ENCODE measurements at places on chromosomes 1 and 21.

- DNase-seq, result no peak
These were observed 133.9 kb upstream of the SGIP1 start for GRCh38 chr1:66399888-66400529.

- no peak for DNase-seq
These were observed 306.2 kb downstream of the TTLL7 start for GRCh38 chr1:83692524-83693381.

DNA sequence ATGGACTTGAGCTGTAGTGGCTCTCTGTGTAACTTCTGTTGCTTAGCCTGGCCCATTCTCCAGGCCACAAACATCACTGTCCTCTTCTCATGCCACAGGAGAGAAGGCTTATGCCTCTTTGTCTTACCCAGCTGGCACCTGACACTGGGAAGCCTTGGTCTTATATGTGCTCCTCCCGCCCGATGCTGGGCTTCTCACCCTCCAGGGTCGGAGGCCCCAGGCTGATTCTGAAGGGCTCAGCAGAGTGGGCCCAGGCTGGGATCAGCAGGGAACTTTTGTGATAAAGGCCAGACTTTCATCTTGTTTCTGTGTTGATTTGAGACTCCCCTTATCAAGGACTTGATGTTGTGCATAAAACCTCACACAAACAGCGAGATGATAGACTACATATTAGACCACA lies 29.8 kb downstream of the TRPM2 start:
- DNase-seq, result no peak

DNA sequence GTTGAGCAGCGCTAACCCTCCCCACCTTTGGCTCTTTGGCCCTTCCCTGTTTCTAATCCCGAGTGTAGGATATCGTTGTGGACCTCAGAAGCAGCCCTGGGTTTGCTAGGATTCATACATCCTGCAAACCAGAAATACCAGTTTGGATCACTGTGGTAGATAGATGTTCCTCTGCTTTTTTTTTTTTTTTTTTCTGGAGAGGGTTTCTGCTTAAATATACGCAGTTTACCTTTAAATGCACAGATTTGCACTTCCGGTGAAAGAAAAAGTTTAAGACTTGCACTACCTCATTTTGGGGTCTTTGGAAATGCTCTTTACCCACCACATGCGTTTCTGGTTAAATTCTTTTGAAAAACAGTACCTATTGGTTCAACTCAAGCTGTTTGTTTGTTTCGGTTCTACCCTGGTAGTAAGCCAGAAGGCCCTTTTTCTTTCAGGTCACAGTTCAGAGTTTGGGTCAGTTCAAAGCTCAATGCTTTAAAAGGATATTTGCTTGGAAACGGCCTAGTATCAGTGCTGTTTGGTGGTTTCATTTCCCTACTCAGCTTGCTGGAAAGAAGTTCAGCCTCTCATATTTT lies 908 bp downstream of the DDI2 start:
- DNase-seq, result no peak

DNA sequence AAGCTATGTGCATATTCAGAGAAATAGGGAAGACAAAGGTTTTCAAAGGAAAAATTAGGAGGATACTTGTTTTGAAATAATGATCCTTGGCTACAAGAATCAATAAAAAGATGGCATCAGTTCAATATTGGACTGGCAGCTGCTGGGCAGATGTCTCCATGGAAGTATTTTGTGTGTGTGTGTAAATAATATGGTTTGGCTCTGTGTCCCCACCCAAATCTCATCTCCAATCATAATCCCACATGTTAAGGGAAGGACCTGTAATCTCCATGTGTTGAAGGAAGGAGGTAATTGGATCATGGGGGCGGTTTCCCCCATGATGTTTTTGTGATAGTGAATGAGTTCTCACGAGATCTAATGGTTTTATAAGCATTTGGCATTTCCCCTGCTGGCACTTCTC lies 40.4 kb upstream of the LRRC7 start:
- no peak for DNase-seq

DNA sequence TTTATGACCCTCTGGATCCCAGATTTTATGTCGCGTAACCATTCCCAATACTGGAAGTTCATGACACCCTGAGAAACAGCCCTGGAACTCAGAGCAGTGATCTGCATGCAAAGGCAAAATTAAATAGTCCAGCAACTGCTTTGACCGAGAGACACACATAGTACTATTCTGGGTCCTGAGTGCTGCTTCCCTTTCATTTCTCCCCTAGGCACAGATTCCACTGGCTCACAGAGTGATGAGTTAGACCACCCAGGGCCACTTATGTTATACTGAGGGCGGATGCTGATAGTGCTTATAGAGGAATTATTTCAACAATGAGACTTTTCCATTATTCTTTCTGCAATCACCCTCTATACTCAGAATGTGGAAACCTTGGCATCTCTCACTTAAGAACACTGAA lies 69.2 kb downstream of the NFIA start:
- no peak for DNase-seq

DNA sequence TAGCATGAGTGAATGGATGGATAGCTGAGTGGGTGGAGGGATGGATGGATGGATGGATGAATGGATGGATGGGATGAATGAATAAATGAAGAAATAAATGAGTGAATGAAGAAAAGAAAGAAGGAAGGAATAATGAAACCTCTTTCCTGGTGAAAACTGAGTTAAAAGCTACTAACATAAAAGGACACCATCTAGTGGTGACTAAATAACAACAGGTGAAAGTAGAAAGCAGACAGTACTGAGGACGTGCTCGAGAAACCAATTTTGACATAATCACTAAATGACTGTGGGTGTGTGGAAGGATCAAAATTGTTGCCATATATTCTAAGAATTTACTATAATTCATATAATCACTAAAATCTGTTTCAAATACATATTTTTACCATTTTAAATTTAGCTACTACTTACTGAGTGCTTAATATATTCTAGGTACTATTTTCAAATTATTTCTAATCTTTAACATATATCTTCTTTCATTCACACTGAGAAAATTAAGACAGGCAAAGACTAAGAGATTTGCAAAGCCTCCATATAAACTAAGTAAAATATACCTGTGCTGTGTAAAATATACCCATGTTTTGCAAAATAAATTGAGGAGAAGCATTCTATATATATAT lies 522.9 kb downstream of the LRRIQ3 start:
- no peak for DNase-seq

DNA sequence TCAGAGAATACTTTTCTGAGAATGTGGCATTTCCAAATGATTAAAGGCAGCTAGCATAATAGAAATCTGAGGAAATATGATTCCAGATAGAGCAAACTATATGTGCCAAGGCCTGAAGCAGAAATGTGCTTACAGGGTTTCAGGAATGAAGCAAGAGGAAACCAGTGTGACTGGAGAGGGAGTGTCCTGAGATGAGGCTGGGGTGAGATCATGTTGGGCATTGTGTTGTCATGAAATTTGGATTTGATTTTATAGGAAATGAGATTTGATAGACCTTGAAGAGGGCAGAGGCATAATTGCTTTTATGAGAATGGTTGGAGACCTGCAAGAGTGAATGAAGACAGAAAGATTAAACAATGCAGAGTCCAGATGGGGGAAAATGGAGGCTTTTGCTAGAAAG lies 338.1 kb upstream of the SNX7 start:
- no peak for DNase-seq

DNA sequence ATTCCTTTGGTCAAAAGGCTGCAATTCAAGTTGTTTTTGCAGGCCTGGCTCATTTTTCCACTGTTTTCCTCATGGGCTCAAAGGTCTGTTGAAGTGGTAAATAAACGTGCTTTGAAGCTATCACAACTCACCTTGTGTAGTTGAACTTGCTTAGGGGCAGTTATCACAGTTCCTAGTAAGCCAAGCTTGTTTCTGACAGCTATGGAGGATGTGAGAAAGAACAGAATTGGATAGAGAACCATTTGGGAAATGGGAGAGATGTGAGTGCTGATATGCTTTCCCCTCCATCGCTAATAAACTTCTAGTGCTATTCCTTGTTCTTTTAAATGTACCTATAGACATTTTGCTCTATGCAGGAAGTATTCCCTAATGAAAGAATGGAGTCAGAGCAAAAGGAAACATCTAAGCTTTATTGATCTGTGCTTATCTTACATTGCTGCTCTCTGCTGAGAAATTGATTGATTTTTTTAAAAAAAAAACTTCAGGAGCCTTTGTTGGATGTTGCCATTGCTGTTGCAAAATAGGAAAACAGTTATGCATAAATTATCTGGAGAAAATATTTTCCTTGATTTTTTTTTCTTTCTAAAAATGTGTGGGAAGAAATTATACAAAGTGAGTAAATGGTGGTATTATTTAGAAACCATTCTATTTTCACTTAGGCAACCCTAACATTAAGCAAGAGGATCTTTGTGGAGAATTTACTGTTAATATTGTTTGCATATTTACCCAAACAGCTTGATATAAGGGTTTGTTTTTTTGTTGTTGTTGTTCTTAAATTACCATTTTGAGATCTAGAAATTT lies 118.2 kb downstream of the MAGI3 start:
- DNase-seq, result no peak

DNA sequence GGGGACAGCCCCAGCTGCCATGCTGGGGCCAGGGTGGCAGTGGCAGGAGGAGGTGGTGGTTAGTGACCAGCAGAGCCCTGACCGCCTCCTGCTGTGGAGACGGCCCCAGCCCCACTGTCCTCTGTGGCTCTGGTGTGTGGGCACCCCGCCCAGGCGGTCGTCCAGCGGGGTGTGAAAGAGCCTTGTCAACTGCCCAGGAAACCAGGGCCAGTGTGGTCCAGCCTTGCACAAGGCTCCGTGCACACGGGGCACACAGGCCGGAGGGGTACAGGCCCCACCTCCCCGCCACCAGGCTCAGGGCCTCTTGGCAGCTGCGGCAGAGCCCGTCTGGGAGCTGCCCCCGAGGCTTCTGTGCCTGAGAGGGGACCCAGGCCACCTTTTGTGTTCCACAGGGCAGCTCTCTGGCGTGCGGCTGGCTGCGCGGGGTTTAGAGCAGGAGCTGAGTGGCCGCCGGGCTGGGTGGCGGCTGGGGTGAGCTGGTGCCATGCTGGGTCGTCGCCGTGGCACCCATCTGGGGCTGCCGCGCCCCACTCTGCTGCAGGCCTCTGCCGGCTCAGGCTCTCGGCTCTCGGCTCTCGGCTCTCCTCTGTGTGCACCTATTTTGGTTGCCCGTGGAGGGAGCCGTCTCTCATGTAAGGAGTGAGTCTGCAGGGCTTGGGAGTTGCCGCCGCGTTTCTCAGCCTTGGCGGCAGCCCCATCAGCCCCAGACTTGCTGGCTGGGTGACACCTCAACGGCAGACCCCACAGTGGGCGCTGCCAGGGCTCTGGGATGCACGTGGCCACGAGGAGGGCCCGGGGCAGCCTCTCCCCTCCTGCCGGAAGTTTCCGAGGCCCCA lies 36.1 kb downstream of the SLX9 start:
- DNase-seq, result no peak

GRCh38 chr1:9573723-9574122 lies 15.0 kb upstream of the TMEM201 start:
- no peak for DNase-seq

DNA sequence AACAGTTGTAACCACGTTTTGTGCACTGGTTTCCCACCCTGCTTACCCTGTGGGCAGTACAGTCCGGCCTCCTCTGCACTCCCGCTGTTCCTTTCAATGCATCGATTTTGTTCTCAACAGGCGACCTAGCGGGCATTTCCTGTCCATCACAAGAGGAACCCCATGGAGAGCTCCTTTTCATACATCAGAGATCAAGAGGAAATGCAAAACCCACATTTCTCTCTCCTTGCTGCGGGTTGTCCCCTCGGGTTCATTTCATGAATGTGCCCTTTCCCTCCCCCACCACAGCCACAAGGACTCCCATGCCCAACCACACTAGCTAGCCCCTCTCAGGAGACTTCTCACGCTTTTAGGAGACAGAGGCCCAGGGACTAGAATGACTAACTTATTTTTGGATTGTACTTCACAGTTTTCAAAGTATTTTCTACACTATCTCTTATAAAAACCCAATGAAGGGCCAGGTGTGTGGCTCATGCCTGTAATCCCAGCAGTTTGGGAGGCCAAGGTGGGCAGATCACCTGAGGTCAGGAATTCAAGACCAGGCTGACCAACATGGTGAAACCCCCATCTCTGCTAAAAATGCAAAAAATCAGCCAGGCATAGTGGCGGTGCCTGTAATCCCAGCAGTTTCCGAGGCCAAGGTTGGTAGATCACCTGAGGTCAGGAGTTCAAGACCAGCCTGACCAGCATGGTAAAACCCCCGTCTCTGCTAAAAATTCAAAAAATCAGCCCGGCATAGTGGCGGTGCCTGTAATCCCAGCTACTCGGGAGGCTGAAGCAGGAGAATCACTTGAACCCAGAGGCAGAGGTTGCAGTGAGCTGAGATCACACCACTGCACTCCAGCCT lies 18.4 kb downstream of the ATP1A4 start:
- DNase-seq, result no peak

Measured in activated T-helper 1 cell treated with anti-CD3 and anti-CD28 coated beads, Interleukin-12 subunit alpha, Interleukin-12 subunit beta, Interleukin-2, Interleukin-4 antibody, amounts not matched to agents 30 ng/mL and 10 ng/mL and 1 ng/mL, durations not matched to agents 14 hours and 24 hours and 36 hours (primary cell).